NCI-H1092 (cell line): ENCODE measurements at places on chromosomes 1 and 21.
A peak's percentile ranks its signal among the peaks of the same experiment; 100 is the strongest.

DNA sequence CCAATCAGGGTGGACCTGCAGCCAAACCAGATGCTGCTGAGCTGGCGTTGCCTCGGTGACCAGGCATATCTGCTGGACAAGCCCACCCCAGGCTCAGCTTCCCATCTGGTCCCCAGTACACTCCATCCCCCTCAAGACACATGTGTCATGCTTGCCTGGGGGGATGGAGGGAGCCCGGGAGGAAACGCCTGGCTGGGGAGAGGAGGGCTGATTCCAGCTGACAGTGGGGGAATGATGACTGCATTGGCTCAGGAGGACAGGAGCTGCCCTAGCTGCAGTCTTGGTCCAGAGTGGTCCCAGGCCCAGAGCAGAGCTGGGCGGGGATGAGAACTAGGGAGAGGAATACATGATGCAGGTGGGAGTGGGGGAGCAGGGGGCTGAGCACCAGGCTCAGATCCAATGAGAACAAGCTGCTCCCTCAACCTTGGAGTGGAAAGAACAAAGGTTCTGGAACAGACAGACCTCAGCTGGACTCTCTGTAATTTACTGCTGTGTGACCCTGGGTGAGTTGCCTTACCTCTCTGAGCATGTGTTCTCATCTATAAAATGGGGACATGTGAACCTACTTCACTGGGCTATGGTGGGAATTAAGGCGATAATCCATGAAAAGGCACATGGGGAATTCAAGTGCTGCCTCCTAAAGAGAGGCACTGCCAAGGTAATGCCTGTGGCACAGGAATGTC, 23.1 kb upstream of the ECE1 start:
- DNase-seq: no peak

DNA sequence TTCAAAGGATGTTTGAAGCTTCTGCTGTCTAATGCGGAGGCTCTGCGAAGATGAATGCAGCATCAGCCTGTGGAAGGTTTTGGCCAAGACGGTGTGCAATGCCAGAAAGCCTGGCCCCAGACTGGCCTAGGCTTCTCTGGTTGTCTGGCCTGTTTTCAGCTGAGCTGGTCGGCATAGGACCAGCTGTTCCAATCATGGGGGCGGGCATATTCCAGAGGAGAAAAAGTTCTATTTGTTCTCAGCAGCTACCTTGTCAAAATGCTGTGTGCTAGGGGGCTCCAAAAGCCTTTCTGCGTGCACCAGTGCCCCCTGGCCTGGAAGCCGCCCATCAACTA, 57.6 kb downstream of the TGFB2 start:
- DNase-seq: peak; percentile 73

DNA sequence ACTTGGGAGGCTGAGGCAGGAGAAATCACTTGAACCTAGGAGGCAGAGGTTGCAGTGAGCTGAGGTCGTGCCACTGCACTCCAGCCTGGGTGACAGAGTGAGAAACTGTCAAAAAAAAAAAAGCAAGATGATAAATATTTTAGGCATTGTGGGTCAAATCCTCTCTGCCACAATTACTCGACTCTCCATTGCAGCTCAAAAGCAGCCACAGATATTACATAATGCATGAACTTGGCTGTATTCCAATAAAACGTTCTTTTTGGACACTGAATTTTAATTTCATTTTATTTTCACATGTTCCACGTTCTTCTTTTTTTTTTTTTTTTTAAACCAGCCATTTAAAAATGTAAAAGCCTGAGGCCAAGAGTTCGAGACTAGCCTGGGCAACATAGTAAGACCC, 69.4 kb downstream of the TCP10L start:
- no peak for DNase-seq

DNA sequence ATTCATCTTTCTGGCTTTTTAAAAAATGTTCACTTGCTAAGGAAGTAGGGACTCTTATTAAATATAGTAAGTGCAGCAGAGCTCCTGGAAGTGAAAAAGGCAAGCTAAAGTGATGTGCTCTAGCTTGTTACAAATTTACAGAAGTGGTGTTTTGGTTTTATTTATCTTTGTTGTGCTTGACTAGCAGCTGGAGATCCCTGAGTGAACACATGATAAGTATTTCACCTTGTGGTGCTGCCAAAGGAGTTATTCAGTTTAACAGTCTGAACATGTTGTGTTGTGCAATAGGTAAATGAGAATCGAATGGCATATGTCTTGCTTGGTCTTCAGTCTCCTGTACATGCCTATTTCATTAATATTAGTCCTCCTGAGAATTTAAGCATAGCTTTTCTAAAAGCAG, 315.7 kb downstream of the TPR start:
- no peak for DNase-seq

DNA sequence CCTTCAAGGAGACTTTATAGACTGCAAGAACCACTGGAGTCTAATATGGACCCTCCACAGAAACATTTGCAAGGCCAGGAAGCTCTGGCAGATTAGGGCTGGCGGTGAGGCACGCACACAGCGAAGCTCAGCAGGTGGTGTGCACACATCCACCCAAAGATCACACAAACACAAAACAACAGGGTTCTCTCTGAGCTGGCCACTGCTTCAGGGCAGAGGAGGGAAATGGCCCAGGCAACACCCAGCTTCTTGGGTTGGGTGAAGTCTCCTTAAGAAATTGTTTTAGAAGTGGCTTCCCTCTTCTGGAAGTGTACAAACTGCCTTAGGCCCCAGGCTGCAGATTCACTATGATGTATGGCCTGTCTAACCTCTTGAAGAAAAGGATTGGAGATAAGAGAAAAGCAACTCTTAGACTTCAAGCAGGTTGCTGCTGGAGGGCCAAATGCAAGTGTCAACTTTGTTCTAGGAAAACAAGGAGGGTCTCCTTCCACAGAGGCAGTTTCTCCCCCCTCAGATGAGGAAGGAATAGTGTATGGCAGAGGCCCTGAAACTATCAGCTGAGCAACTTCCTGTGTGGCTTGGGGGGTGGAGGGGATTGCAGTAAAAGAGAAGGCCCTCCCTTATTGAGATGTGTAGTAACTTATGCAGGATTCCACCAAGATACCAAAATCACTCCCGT, 2.0 kb downstream of the RCSD1 start:
- no peak for DNase-seq

DNA sequence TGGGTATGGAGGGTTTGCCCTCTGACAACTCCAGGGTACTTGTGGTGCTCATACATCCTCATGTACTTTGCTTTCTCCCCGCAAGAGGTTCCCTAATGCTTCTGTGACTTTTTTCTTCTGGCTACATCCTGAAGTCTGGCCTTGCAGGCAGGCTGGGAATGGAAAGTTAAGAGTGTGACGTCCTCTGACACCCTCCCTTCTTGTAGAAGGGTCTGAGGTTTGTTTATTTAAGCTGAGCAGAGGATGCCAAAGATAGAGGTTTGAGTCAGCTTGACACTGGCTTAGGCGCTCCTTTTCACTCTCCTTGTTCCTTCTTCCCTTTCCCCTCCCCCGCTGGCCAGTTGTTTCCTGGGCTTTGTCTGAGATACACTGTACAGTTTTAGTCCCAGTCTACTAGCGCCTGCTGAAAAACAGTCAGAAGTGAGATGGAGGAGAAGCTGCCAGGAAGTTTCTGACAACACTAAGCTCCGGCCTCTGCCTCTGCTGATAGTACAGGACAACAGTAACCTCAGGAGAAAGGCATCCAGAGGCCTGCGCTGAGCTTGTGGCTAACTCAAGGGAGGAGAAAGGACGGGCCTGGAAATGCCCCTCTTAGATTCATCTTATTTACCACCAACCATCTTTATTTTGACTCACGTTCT, at the start of gene MACF1:
Gene MACF1, plus strand, starts transcription at position 255 of the 641 bp plus-strand sequence. Its CDS starts 328 bp downstream, at position 583.
- no peak for DNase-seq

DNA sequence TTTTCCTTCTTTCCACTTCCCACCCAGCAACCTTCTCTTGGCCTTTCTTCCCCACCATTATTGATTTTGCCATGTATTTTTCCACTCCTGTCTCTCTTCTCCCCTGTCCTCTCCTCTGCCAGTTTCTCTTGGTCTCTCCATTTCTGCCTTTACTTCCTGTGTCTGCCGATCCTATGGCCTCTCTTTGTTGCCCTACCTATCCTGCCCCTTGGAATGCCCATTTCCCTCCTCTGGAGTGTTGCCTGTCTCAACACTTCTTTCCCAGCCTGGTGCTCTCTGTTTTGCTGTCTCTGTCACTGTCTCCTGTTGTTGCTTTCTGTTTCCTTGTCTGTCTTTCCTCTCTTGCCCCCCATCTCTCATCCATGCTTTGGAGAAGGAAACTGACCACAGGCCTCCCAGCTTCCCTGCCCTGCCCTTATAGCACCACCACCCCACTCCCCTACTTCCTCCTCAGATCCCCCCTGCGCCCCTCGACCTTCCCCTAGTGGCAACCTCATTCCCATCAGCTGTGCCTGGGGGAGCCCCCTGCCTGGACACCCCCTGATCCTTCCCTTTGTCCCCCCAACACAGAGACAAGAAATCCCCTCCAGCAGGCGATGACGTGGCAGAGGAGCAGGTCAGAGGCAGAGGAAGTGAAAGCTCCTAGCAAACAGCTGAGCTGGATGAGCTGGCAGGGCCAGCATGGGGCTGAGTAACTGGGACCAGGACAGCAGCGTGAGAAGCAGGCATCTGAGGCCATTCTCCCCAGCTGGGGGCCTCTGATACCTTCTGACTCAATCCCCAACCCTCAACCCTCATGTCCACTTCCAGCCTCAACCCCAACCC, 6.6 kb upstream of the ETV3L start:
- no peak for DNase-seq

GRCh38 chr1:76867342-76868130, at the start of gene ST6GALNAC5:
ST6GALNAC5 (plus strand) TSS chr1:76867480.
- DNase-seq: peak; percentile 10

GRCh38 chr21:34074283-34075090, 1.1 kb downstream of the MRPS6 start:
- DNase-seq: no peak

DNA sequence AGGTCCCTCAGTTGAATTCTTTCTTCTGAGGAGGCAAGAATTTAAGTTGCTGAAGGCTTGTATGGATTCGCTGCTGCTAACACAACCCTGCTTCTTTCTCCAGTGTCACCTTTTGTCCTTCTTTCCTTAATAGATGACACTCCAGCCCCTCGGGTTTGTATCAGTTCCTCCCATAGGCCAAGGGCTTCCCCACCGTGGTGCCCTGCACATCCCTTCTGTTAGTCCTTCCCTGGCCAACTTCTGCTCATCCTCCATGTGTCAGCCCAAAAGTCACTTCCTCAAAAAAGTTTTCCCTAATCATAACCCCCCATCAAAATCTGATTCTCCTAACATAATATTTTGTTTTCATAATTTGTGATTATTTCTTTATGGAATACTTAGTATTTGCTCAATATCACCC, 190.4 kb downstream of the RHOU start:
- no peak for DNase-seq

GRCh38 chr1:12204140-12204539, 25.7 kb upstream of the VPS13D start:
- DNase-seq: no peak

DNA sequence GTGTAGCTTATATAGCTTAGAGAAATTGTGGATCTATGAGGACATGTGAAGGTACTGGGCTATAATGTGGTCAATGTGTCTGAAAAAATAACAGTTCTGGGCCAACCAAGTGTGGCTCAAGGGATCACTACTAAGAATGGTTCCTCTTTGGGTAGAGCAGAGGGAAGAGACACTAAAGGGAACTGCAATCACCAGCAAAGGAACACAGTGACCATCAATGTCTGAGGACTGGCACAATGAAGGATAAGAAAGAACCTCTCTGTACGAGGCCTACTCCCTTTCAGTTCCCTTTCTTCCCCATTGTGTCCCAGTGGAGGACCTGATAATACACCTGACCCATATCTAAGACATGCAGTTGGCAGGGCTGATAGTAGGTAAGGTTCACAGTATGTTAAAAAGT, 89.9 kb upstream of the JAK1 start:
- DNase-seq: no peak

DNA sequence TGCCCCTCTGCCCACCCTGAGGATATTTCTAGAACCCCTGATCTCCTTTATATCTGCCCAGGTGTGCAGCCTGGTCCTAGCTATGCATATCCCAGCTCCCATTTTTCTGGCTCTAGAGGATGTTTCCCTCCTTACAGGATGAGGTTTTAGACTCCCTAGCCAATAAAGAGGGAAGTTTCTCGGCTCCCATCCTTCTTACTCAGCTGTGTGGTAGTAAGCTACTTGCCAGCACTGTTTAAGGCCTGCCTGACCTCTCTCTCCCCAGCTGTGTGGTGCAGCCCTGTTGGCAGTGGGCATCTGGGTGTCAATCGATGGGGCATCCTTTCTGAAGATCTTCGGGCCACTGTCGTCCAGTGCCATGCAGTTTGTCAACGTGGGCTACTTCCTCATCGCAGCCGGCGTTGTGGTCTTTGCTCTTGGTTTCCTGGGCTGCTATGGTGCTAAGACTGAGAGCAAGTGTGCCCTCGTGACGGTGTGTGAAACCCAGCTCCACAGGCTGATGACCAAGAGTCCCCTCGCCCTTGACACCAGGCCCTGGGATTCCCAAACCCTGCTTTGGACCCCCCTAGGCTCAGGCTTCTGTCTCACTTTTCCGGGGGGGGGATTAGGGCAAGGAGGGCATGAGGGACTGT, 7.8 kb upstream of the P3R3URF start:
- no peak for DNase-seq

GRCh38 chr1:218572050-218572449, 226.9 kb downstream of the TGFB2 start:
- DNase-seq: no peak

- DNase-seq: peak; percentile 28
Measured at GRCh38 chr1:13828454-13829151, 128.6 kb downstream of the PRDM2 start.

DNA sequence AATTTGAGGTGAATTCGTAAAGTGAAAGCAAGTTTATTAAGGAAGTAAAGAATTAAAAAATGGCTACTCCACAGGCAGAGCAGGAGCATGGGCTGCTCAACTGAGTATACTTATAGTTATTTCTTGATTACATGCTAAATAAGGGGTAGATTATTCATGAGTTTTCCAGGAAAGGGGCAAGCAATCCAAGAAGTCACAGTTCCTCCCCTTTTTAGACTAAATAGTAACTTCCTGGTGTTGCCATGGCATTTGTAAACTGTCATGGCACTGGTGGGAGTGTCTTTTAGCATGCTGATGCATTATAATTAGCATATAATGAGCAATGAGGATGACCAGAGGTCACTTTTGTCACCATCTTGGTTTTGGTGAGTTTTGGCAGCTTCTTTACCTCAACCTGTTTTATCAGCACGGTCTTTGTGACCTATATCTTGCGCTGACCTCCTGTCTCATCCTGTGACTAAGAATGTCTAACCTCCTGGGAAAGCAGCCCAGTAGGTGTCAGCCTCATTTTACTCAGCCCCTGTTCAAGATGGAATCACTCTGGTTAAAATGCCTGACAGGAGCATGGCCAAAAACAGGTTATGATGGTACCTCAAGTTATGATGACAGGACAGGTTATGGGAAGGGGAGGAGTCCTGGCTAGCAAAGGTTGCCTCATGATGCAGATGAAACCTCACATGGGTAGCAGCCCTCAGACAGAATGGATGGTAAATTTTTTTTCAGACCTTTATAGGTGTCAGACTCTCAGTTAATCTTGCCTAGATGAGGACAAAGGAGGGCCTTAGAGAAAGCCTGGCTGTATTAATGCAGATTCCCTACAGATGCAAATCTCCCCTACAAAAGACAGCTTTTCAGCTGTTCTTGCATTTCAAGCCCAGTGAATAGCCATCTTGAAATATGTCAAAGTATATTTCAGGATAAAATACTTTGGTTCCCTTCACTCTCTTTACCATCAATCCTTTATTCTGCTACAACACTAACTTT, 49.7 kb downstream of the SIPA1L2 start:
- no peak for DNase-seq
